ENCODE measurements at places on chromosomes 2 and 18.

GRCh38 chr2:219285894-219286425 lies 6.8 kb downstream of the DNAJB2 start:
- no peak for DNase-seq

DNA sequence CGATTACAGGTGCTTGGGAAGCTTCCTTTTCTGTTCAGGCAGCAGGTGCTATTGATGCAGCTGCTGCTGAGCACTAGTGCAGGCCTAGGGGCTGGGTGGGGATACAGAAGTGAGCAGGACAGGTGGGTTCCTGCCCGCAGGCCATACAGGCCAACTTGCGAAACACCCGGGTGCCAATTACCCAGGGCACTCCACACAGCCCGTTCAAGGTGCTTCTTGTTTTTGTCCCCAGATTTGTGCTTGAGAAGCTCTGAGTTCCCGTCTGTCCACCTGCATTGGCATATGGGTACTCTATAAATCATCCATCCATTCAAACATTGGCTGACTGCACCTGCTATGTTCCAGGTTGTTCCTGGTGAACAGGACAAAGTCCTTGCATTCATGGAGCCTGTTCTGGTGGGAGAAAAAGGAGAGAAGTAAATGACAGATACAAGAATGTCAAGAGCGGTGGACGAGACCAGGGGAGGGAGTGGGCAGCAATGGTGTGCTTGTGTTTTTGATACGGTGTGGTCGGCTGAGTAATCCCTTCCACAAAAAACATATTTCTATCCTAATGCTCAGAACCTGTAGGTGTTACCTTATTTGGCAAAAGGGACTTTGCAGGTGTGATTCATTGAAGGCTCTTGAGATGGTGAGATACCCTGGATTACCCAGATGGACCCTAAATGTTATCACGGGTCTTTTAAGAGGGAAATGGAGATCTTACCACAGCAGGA lies 31.4 kb downstream of the SH3BP4 start:
- no peak for DNase-seq

DNA sequence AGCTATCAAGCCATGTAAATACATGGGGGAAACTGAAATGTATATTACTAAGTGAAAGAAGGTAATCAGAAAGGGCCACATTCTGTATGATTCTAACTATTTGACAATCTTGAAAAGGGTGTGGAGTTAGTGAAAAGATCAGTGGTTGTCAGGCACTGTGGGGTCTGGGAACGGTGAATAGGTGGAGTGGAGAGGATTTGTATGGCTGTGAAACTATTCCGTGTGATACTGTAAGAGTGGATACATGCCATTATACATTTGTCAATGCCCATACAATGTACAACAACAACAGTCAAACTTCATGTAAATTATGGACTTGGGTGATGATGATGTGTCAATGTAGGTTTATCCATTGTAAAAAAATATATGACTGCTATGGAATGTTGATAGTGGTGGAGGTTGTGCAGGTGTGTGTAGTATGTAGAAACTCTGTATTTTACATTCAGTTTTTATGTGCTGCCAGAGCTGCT lies 1116.2 kb downstream of the SUCLG1 start:
- DNase-seq: no peak

- DNase-seq: no peak
Observed at GRCh38 chr2:106062627-106063026, 131.5 kb downstream of the UXS1 start.

DNA sequence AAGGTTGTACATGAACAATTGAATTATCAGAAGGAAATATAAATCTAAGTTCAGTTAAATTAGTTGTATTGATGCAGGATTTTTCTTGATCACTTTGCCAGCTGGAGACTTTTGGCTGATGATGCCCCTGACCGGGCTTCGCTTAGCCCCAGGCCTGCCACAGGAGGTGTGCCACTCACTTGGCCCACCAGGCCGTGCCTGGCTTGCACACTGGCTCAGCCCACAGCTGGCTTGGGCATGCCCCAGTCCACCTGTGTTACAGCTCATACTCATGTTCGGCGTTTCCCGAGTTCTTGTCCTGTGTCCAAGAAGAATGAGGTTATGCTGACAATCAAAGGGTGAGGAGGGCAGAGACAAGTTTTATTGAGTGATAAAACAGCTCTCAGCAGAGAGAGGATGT lies 773.9 kb upstream of the FANCL start:
- no peak for DNase-seq

- peak; percentile 77 for DNase-seq
Observed at GRCh38 chr2:237923481-237924163, 43.2 kb upstream of the UBE2F start.

GRCh38 chr18:50313031-50313607 lies 25.6 kb upstream of the CXXC1 start:
- DNase-seq: no peak

DNA sequence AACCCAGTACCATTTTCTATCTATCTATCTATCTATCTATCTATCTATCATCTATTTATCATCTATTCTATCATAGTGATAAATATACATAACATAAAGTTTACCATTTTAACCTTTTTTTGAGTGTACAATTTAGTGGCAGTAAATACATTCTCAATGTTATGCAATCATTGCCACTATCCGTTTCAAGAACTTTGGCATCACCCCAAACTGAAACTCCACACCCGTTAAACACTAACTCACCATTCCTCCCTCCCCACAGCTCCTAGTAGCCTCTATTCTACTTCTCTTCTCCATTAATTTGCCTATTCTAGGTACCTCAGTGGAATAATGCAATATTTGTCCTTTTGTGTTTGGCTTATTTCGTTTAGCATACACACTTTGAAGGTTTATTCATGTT lies 82.5 kb upstream of the KCNE4 start:
- no peak for DNase-seq

DNA sequence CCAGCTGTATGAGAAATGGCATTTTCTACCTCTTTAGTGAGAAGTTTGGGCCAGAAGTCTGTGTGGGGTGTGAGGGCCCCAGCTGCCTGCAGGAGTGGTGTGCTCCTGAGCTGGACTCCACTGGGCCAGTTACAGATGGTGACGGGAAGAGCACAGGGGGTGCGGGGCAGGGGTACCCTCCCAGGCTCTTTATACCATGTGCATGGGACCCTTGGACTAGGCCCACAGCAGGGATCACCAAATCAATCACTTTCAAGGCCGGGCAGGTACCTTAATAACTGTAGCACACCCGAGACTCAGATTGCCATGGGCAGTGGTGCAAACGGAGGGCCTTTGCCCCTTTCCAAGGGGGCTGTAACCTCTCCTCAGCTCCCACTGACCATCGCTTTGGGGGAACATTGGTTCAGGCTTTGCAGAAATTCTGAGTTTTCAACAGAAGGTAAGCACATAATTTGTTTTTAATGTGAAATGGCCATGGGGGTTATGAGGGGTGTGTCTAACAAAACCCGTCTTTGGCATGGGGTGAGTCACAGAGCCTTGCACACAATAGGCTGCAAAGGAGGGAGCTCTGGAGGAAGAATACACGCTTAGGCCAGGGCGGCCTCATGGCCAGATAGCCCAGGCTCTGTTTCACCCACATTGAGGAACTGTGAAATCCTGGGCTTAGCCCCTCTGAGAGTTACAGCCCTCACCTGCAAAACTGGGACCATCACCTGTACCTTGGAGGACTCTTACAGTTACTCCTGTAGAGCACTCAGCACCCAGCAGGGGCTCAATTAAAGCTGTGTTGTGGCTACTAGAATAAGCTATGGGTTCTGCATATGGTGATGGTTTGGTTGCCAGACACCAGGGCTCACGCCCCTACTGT lies 141.0 kb upstream of the BCL2L11 start:
- DNase-seq: no peak

DNA sequence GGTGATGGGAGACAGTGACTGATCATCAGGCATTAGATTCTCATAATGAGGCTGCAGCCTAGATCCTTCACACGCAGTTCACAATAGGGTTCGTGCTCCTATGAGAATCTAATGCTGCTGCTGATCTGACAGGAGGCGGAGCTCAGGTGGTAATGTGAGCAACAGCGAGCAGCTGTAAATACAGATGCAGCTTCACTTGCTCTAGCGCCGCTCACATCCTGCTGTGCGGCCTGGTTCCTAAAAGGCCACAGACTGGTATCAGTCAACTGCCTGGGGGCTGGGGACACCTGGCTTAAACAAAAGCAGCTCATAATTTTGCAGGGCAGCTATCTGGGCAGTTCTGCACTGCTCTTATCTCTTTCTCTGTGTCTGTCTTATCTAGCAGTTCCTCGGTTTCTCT lies 20.4 kb upstream of the CD226 start:
- DNase-seq: no peak

DNA sequence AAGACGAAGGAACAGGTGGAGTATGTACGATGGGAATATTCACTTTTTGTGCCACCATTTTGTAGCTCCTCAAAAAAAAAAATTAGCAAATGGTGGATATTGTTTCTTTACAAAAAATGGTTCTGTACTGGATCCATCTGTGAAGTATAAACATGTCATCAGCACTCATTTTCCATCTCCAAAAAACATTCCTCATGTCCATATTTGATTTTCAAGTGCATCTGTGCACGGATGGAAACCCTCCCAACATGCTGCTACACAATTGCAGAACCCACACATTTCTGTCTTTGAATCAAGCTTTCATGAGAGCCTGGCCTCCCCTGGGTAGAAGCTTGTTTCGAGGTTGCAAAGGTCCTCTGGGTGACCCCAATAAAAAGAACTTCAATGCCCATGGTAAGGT lies 59.6 kb upstream of the ZEB2 start:
- DNase-seq: no peak

DNA sequence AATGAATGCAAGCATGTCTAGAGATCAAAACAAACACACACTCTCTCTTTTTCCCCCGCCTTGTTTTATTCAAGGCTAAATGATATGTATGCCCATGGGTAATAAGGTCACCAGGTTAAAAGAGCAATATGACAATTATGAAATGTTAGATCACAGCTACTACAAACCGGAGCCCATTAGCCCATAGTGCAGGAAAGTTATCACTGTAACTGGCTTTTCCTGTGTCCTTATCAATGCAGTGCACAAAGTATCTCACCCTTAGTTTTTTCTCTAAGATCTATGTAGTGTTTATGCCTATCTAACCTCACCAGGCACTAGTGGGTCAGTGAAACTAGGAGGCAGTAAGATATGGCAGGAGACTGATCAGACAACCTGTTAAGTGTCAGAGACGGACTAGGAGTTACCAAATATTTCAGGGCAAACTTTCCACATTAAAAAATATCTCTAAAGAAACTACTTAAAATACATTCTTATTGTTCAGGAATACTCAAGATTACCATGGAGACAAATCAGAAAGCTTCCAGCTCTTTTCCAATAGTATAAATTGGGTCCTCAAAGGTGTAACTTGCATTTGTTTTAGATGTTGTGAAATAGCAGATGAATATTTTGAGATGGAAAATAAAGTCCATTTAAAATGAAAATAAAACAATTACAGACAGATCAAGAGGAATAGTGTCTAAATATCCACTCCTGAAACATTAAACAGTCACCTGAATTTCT lies 282.2 kb downstream of the EXOC6B start:
- DNase-seq: no peak

GRCh38 chr18:61824733-61825363 lies 68.0 kb downstream of the RNF152 start:
- DNase-seq: no peak

DNA sequence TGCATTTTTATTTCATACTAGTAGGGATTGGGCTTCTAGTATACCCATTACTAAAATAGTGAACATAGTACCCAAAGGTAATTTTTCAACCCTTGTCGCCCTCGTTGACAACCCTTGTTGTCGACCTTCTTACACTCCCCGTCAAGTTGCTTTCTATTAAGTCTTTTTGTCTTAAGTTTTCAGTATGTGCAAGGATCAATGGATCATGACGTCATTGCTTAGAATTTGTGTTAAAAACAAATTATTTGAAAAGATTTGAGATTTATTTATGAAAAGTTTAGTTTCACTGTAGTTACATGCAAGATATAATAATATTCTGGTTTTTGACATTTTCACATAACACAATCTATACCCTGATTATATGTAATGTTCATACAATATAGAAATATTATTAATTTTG lies 110.4 kb downstream of the CBLN2 start:
- no peak for DNase-seq

DNA sequence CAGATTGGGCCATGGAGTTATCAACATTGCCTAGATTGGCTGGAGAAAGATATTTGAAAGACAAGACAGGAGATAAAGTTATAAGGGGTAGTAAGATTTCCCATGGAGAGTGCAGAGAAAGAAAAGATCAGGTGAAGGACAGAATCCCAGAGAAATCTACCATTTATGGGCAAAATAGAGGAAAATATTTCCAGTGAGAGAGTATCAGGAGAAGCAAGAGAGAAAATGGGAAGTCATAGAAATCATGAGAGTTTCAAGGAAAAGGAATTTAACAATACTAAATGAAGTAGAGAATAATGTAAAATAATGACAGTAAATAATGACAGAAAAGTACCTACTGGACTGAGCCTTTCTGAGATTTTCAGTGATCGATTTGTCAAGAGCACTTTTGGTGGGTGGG lies 447.6 kb upstream of the CHST9 start:
- no peak for DNase-seq

GRCh38 chr2:128363934-128364361 lies 45.3 kb upstream of the HS6ST1 start:
- no peak for DNase-seq

- no peak for DNase-seq
Observed at GRCh38 chr2:171102802-171103201, 57.9 kb downstream of the TLK1 start.

DNA sequence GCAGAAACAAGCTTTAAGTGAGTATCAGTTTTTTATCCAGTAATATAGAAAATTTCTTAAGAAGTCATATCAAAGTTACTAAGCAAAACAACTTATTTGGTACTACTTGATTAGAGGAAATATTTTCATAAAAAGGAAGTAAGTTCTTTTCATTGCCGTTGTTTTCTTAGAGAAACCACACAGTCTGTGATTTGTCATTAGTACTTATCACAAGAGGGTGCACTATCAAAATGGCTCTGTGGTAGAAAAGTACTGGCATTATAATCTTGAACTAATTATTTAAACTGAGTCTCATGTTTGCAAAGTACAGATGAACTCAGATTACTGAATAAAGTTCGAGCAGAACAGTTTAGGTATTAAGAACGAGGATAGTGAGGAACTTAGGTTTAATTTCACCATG lies 93.4 kb downstream of the IKZF2 start:
- no peak for DNase-seq

- DNase-seq: no peak
Observed at GRCh38 chr2:9739531-9739964, 103.7 kb upstream of the TAF1B start.

GRCh38 chr2:98730707-98731040 lies 258 bp downstream of the MGAT4A start:
- DNase-seq: peak; percentile 51

DNA sequence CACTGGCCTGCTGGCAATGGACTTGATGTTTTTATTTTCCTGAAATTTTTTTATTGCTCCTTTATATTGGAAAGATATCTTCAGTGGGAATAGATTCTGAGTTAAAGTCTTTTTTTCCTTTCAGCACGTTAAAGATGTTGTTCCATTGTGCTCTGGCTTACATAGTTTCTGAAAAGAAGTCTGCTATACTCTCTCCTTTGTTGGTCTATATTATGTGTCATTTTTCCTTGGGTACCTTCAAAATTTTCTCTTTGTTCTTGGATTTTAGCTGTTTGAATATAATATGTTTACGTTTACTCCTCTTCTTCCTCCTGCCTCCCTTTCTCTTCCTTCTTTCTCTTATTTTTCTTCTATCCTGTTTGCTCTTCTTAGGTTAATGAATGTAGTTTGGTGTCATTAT lies 105.5 kb downstream of the CAPN13 start:
- DNase-seq: no peak

All from effector memory CD8-positive, alpha-beta T cell (primary cell).